ENCODE measurements at places on chromosomes 7 and 10. TPM values are rescaled to one million over a fixed set of nuclear protein-coding genes. Genes with fewer than 3 reads are reported as not detected.

DNA sequence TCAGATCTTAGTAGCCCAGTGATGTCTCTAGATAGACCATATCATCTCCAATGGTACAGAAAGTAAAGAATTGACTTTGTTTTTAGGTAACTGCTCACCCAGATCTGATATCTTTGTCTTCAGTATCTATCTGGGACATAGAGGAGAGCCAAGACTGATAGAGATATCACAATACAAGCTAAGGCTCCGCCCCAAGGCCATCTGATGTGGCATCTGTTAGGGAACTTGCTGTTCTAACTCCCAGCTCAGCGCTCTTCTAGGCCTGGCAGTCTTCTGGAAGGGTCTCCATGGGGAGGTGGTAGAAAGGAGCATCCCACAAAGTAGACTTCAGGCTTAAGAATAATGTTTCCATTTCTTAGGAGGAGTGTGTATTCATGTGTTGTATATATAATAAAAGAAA lies 88.4 kb upstream of the SAMD8 start:
- DNase-seq, result no peak

DNA sequence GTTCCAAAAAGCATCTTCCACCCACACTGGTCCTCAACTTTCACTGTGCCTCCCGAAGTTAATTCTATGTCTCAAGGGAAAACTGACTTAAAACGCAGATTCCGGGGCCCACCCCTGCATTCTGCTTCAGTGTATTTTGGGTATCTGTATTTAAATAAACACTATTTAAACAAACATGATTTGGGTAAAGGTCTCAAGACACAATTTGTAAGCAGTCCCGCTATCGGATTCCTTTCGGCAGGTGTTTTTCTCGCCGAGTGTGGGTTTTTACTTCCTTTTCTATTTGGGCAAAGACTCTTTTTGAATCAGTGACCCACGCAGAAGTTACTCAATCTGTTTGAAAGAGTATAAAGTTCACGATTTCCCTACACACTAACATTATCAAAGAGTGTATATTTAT lies 1.2 kb downstream of the PDIA4 start:
- DNase-seq, result no peak

- DNase-seq, result no peak
Measured at GRCh38 chr10:3068201-3068967, 1.0 kb downstream of the PFKP start.

DNA sequence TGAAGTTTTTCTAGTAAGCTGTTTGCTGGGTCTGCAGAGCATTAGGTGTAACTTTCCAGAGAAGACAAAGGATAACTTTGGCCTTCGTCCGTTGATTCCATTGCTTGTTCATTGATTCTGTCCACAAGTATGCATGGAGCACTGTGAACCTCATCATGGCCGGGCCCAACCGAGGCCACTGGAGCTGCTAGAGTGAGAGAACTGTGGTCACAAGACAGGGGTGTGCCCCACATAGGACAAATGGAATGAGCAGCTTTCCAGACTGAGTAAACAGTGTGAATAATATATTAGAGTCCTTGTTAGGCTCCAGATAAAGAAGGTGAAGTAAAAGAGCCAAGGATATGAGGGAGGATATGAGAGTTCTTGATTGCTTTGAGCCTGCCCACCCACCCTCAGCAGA lies 24.9 kb downstream of the MBL2 start:
- peak; percentile 81 for DNase-seq

DNA sequence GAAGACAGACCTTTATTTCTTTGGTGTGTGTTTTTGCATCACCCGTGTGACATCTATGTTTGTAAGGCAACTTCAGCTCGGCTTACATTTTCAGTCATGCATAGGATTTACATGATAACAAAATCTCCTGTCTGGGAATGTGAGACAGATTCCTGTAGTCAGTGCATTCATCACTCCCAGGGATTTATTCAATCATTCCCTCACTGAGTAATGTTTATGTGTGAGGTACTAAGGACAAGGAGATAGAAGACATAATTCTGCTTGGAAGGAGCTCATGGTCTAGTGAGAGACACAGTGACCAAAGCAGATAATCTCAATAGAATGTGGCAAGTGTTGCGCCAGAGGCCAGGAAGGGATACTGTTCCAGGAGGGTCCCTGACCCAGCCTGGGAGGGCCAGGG lies 35.2 kb upstream of the BMPER start:
- DNase-seq, result no peak

Gene HOXA13
- not detected for total RNA-seq

- DNase-seq, result no peak
Measured at GRCh38 chr7:111089822-111090426, 1.0 kb upstream of the LRRN3 start.

DNA sequence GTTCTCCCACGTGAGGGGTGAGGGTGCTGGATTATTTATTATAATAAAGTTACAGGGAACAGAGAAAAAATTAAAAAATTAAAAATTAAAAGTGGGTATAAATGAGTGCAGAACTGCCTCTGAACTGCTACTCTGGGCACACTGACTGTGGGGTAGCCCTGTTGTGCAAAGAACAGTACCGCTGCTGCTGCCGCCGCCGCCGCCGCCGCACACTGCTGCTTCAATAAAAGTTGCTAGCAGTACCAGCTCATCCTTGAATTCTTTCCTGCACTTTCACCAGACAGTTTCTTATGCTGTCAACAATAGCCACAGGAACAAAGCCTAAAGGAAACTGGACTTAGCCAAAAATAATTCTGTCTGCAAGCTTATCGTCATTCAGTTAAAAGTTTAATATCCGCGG lies 72.1 kb downstream of the GCC1 start:
- DNase-seq, result no peak

Gene SPDYE6
- not detected for total RNA-seq

DNA sequence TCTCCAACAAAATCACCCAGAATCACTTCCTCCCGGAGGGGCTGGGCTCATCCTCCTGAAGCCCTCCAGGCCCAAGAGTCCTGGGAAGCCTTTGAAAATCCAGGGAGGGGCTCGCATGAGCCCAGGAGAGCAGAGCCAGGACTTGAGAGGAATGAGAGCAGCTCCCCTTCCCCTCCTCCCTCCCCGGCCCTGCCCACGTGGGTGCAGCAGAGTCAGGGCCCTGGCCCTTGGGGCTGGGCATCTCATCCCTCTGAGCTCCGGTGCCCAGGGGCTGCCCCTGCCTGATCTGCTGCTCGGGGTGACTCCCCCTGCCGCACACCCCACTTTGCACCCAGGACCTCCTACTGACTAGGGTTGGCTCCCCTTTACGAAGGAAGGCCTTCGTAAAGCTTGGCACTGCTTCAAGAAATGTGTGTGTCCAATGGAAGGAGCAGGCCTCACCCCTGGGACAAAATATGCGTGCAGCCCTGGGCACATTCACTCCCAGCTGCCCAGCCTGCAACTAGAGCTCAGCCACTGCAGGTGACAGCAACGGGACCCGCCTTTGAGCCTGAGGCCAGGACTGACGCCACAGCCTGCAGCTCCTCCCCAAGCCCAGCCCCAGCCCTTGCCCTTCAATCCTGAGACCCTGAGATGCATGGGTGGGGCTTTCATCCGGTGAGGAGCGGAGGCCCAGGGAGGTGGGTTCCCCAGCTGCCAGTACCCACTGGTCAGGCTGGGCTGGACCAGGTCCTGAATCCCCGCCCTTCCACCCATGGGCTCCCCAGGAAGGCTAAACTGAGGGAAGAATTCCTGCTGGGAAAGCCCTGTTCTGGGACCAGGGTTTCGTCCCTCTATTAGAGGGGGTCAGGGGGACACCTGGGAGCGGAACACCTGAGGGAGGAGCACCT lies 21.8 kb downstream of the PWWP2B start:
- no peak for DNase-seq

Gene GJD4
- total RNA-seq, result not detected

Gene ZNF425
- total RNA-seq, result 3.0 TPM

Measured in esophagus muscularis mucosa (tissue), 4 donors.